Ascending aorta (tissue), 2 donors: ENCODE measurements at places on chromosomes 2 and 18. TPM values are rescaled to one million over a fixed set of nuclear protein-coding genes. Genes with fewer than 3 reads are reported as not detected.

Gene EML6
- not detected for total RNA-seq

Gene HS6ST1
- total RNA-seq = 42.7 TPM

Gene DSEL
- 19.1 TPM for total RNA-seq

Gene LOXL3
- total RNA-seq = 19.8 TPM

Gene EGR4
- total RNA-seq = not detected

GRCh38 chr2:42998721-42999120, 206.3 kb upstream of the HAAO start:
- no peaks in the 10 kb centered on the region for H3K4me1 ChIP-seq
- no peak overlapping the region for H3K27ac ChIP-seq
- H3K36me3 ChIP-seq = no peaks in the 10 kb centered on the region
- no peak overlapping the region for H3K4me3 ChIP-seq
